Hippocampal formation (tissue), 2 donors: ENCODE measurements at places on chromosomes 4 and X.

DNA sequence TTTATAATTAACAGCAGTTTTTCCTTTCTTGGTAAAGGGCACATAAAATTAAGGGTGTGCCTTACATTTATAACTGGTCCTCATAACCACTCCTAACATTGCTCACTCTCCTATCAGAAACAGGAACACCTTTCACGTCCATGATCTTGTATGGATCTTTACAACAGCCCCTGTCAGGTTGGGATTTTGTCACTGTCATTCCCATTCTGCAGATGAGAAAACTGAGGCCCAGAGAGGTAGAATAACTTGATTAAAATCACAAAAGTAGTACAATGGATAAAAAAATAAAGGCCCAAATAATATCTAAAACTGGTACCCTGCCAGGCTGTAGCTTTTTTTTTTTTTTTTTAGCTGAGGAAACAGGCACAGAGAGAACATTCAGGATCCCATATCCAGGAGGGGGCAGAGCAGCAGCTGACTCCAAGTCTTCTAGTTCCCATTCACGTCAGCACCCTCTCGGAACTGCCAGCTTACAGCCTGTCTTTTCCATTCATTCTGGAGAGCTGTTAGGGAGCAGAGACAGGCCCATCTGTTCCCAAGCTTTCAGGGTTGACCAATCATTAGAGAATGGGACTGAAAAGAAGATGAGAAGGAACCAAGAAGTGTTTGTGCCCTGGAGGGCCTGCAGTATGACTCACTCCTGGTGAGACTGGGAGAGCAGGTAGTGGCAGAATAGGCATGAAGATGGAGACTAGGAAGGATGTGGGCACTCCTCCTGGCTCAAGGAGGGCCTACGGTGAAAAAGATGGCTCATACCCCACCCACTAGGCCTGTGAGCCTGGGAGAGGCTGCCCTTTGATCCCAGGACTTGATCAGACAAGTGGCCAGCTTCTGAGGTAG is 7.3 kb downstream of the SUV39H1 start:
- peak; percentile 15 for DNase-seq

DNA sequence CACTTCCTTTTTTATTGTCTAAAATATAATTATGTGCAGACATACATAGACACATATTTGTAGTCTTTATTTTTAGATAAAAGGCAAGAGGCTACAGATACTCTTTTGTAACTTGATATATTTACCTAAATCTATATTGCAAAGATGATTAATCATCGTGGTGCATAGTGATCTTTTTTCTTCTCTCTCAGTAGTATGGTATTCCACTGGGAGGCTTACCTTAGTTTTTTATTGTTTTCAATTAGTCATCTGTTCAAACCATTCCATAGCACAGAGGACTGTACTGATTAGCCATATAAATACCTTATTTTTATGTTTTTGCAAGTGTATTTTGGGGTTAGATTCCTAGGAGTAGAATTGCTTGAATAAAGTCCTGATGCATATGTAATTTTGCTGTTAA is 619.7 kb downstream of the GRXCR1 start:
- DNase-seq, result no peak

GRCh38 chr4:129682586-129682985 is 586.6 kb downstream of the C4orf33 start:
- no peak for DNase-seq

GRCh38 chr4:12701384-12701783 is 782.8 kb downstream of the RAB28 start:
- DNase-seq, result no peak

GRCh38 chrX:27444093-27444908 is 18.8 kb downstream of the PPP4R3C start:
- DNase-seq, result no peak

GRCh38 chr4:83599183-83599582 is 63.3 kb downstream of the GPAT3 start:
- no peak for DNase-seq

- DNase-seq, result peak; percentile 29
Observed at GRCh38 chr4:152454398-152455011, 81.4 kb downstream of the FBXW7 start.

GRCh38 chr4:107138433-107138832 is 102.3 kb upstream of the DKK2 start:
- DNase-seq, result no peak

GRCh38 chr4:26330186-26330787 is 9.5 kb downstream of the RBPJ start:
- DNase-seq, result no peak

DNA sequence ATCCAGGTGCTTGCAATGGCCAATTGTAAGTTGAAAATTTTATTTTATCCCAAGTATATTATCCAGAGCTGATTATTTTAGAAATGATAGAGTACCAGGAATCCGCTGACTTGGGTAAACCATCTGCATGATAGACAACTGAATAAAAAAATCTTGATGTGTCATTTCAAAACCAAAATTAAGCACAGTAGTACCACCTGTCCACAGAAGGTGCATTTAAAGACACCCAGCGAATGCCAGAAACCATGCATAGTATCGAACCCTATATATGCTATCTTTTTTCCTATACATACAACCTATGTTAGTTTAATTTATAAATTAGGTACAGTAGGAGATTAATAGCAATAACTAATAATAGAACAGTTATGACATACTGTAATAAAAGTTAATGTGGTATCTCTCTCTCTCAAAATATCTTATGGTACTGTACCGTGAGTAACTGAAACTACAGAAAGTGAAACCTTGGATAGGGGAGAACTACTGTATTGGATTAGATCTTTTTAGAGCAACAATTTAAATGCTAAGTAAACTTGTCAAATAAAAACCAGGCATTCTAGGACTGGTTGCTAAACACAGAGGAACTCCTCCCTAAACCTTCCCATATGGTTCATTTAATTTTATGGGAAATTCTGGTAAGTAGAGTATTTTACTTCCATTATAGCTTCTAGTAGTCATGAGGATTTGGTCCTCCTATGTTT is 6.2 kb downstream of the NEIL3 start:
- DNase-seq, result no peak

DNA sequence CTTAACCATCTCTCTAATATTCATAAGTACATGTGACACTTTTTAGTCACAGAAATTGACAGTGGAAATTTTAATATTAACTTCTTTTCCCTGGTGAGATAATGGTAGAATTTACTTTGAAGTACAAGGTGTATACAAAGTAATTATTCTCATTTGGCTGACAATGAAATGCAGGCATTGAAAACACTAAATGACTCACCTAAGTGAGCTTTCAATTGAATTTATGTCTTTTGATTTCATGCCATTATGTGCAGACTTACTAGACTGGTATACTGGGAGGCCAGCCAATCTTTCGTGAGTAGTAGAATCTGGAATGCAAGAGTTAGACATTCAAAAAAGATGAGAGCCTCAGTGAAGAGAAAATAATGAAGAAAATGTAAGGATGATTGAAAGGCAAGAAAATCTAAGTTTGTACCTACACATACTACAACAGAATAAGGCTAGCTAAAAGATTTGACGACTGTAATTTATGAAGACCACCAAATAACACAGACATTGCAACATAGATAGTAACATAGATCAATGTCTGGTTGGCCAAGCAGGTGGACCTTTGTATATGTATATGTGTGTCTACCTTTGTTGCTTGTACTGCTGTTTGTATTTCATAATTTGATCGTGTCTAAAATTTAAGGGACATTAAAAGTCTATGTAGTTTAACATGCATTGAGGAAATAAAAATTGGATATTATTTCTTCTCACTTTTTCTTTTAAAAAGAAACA is 459.7 kb downstream of the IL15 start:
- DNase-seq, result no peak

DNA sequence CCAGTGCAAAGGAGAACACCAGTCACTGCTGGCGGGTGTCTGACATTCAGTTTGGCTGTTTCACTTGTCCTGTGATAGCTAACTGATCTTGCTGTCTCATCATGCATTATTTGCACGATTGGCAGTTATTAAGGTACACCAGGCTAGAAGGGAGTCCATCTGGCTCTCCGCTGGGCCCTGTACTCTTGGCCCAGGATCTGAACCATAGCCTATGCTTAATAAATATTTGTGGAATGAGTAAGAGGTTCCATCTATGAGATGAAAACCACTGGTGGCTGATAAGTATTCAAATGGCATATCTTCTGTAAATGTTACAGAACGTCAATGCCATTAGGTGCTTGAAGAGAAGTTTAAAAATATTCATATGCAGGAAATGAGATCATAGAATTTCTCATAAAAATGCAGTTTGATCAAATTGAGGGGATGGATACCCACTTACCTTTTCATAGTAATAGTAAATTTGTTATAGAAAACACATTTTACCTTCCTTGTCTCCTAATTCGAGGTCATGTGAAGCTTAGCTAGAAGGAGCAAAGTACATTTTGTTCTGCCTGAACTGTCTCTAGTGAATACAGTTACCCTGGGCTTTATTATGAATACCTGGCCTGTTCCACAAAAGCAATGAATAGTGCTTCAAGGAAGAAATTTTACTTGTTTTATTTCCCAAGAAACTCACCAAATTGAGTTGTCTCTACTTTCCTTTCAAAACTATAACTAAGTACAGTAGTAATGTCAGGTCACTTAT is 213.5 kb downstream of the CBR4 start:
- no peak for DNase-seq

GRCh38 chr4:173998471-173999144 is 284.9 kb downstream of the FBXO8 start:
- no peak for DNase-seq

DNA sequence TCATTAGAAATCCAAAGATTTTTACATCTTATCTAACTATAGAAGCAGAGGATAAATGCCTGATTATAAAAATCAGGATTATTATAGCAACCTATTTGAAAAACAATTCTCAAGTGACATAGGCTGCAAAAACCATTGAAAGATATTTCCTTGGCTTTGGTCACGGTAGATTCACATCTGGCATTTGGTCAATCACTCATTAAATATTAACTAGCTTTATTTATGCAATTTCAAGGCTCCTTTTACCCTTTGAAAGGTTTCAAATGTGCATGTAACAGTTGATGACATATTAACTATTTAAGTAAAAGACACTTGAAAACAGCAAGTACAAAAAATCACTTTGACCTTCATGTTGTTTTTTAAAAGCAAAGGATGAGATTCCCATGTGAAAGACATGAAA is 98.1 kb downstream of the MMRN1 start:
- no peak for DNase-seq

- no peak for DNase-seq
Observed at GRCh38 chrX:56499372-56499771, 64.1 kb upstream of the UBQLN2 start.

DNA sequence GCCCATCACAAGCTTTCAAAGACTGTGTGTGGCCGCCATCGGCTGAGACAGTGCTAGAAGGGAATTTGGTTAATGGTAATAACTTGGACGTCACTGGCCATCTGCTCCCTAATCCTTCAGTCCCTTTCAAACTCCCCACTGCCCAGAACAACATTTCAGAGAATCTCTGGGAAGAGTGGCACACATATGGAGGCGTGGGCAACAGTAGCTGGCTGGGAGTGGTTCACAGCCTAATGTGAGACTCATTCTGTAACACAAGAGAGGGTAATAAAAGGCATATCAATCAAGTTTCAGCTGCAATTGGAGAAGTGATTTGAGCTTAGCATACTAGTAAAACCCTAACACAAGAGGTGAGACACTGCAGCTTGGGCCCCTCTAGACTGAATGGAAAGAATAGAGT is 15.4 kb downstream of the SMIM10 start:
- DNase-seq, result no peak

GRCh38 chrX:129726307-129727111 is 12.3 kb upstream of the XPNPEP2 start:
- DNase-seq, result peak; percentile 12
